ENCODE measurements at places on chromosomes 11 and 22.

DNA sequence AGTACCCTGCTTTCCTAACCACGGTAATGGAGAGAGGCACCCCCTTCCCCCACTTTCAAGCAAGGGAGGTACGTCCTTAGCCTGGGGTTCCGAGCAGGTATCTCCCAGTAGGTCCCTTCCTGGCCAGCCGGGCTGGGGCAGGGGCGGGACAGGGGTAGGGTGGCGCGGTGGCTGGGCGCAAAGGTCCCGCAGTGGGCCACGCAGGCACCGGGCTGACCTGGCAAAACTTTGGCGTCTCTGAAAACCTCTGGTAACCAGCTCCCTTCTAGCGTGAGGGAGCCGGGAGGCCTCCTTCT, 323 bp upstream of the P2RY2 start:
- DNase-seq: no peak

- DNase-seq: no peak
Measured at GRCh38 chr22:44200855-44201550, 20.3 kb downstream of the PARVG start.

DNA sequence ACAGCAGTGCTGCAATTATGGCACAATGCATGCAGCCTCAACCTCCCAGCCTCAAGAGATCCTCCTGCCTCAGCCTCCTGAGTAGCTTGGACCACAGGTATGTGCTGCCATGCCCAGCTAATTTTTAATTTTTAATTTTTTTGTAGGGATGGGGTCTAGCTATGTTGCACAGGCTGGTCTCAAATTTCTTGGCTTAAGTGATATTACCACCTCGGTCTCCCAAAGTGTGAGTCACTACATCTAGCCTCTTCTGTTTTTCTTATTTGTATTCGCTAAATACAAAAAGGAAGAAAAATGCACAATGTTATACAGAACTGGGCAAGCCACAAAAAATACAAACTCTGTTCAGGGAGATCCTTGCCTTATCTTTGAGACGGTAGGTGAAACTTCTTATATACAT, 62.1 kb downstream of the DDI1 start:
- DNase-seq: no peak

DNA sequence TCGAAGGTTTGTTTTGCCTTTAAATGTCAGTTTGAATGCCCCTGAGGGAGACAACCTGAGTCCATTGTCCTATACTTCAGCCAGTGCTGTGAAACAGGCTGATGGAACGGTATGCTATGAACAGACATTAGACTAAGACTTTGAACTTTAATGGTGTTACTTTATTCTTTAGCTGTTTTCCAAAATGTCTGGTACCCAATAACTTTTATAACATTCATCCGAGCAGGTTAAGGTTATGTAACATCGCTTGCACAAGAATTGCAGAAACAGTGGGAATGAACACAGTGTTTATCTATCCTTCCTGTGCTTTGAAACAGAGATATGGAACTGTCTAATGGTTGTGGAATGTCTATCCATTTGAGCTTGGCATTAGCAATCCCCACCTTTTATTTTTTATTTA, 12.5 kb upstream of the PTS start:
- DNase-seq: no peak

DNA sequence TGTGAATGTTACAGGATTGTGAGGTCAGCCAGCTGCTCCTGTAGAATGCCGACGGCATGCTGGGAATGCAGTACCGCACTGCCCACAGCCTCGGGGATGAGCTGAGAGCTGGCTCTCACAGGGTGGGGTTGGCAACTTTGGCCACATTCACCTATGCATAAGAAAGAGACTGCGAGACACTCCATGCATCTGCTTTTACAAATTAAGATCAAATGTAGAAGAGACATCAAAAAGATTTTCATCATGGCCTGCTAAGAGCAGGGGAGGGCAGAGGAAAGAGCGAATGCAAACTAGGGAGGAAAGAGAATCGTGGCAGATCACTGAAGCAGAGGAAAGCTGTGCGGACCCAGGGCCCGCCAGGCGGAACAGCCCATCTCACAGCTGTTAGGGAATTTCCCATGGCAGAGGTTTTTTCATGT, 49.8 kb upstream of the SPATA19 start:
- DNase-seq: no peak

- no peak for DNase-seq
Measured at GRCh38 chr11:74860743-74861142, 88.1 kb downstream of the XRRA1 start.

GRCh38 chr11:65065851-65066250, 7.5 kb upstream of the NAALADL1 start:
- DNase-seq: no peak
